ENCODE measurements at places on chromosomes 2 and 18.

DNA sequence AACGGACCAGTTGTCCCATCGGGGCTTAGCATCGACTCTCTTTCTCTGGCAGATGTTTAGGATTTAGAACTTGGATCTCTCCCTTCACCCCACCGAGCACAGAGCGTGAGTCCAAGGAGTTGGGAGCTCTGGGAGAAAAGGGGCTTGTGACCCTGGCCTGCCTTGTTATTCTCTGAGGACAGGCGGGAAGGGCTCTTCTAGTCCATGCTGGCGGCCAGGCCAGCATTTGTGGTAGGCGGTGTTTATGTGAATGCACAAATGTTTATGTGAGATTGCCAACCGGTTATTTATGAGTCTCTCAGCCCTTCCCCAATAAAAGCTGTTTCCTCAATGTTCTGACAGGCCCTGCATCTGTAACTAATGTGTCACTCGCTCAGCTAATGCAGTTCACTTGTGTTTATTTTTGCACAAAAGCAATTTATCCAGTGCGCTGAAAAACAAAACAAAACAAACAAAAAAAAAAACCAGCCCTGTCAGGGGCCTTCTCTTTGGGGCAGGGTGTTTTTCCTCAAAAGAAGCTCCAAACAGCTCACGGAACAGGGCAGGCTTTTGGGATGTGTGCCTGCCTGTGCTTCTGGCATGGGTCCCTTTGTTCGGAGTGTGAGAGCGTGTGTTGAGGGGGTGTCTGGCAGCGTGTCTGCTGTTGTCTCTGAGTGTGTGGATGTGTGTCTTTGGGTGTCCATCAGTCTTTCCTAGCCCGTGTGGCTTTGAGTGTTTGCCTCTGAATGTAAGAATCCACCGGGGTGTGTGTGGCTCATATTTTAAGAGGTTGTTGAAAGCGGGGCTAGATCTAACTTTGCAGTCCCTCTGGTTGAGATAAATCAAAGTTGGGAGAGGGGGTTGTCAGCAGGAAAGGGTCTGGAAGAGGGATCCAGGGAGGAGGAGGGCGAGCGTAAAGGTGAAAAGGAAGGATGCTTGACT is 52.8 kb upstream of the HAAO start:
- peak; percentile 73 for DNase-seq

GRCh38 chr2:220775856-220776488 is 796.1 kb downstream of the EPHA4 start:
- no peak for DNase-seq

DNA sequence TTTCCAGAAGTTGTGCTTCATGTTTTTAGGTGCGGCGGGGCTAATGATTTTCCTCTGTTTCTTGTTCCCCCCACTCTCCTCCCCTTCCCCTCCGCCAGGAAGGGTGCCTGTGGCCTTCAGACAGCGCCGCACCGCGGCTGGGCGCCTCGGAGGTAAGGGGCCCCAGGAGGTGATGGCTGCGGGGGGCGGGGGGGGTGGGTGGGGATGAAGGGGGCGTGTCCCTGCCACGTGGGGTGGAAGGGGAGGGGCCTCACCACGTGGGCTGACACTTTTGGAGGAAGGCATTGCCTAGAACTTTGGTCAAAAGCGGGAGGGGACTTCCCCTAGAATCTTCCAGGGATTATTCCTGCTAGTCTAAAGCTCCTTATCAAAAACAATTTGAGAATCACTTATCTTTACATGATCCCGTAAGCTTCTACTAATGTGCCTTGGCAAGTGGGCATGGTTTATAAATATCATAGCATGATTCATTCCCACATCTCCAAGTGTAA is 83.1 kb downstream of the FAM210A start:
- DNase-seq, result no peak

- no peak for DNase-seq
These were observed 22.4 kb downstream of the CRYGD start for GRCh38 chr2:208101716-208102631.

DNA sequence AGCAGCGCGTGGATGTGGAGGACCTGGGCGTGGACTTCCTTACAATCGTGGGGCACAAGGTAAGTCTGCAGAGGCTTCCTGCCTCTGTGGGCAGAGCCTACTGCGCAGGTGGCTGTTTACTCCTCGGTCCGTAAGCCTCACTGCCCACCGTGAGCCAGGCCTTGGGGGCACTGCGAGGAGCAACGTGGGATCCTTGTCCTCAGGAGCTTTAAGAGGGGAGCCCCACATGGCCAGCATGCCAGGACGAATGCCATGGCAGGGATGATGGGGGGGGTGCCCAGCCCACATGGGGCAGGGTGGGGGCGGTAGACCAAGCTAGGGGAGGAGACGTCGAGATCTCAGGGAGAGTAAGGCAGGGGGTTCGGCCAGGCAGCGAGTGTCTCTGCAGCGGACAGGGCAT is 18.0 kb upstream of the ESPNL start:
- DNase-seq, result no peak

- DNase-seq, result no peak
These were observed 99.0 kb upstream of the LTBP1 start for GRCh38 chr2:32847734-32848133.

- no peak for DNase-seq
These were observed 36.4 kb downstream of the SLC20A1 start for GRCh38 chr2:112682101-112682500.

DNA sequence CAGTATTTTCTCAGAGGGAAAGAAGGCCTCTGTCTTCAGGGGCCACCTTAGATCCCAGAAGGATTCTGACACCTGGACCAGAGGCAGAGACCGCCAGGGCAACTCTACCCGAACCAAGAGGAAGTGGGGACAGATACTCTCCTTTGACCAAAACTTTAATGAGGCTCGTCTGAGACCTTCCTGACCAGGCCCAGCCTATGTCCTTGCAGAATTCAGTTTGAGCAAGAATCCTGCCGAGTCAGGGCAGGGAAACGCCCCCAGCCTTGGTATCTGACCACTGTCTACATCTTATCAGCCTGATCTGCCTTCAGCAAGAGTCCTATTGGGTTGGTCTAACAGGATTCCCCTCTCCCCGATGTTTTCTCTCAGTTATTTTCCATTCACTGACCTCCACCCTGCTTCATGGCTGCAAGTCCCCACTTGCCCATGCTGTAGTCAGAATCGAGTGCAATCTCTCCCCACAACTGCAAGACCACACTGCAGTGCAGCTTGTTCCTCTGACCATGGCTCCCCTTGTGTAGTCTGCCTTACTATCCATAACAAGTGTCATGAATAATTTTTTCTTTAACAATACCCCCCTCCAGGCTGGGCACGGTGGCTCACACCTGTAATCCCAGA is 95.0 kb downstream of the MSH2 start:
- no peak for DNase-seq

GRCh38 chr2:199581408-199581807 is 123.7 kb upstream of the SATB2 start:
- no peak for DNase-seq

DNA sequence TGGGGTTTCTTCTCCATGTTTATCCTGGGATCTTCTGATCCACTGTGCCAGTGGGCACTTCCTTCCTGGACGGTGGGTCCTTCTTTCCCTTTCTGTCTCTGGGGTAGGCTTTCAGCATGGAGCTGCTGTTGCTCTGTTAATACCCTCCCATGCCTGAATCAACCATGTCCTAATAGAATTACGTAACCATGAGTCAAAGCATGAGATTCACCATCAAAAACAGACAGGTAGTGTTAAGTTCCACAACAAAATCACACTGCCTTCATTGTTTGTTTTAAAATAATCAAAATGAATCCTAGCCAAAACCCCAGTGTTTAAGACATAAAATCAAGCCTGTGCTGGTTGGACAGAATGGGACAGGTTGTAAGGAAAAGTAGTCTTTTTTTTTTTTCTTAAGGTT is 37.5 kb downstream of the GNAL start:
- no peak for DNase-seq

DNA sequence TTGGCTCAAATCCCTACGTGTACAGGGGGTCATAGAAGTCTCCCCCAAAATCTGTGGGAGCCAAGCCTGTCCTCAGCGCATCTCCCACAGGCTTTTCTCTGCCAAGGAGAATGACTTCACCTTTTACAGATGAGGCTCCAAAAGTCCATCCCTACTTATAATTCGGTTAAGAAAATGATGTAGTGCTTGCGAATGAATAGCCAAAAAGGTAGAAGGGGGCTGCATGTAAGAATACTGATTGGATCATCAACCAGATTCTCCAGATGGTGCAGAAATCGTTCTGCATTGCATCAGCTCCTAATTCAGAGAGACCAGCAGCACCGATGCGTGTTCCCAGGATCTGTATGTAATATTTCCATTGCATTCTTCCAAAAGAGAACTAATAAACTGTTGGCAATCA is 91.9 kb downstream of the EPHA4 start:
- no peak for DNase-seq

GRCh38 chr2:9535177-9535576 is 20.5 kb downstream of the ADAM17 start:
- no peak for DNase-seq

DNA sequence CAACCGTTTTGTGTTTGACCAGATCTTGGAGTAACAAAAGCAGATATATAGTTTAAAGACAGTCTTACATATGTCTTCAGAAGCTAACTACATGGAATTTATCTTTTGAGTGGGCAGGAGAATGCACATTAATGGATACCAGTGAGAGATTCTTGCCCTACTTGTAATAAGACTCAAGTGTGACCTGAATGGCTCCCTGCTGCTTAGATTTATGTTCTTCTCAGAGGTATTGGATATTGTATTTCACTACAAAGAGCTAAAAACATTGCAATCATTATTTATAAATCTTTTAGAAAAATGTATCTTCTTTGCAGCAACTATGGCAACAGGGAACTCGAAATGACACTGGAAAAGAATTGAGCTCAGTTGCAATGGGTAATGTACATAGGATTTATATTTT is 227.7 kb downstream of the LRRTM4 start:
- no peak for DNase-seq

- no peak for DNase-seq
These were observed 64.6 kb downstream of the MBD2 start for GRCh38 chr18:54159906-54160305.

GRCh38 chr2:215825707-215826106 is 187.6 kb downstream of the MREG start:
- DNase-seq, result peak; percentile 52

DNA sequence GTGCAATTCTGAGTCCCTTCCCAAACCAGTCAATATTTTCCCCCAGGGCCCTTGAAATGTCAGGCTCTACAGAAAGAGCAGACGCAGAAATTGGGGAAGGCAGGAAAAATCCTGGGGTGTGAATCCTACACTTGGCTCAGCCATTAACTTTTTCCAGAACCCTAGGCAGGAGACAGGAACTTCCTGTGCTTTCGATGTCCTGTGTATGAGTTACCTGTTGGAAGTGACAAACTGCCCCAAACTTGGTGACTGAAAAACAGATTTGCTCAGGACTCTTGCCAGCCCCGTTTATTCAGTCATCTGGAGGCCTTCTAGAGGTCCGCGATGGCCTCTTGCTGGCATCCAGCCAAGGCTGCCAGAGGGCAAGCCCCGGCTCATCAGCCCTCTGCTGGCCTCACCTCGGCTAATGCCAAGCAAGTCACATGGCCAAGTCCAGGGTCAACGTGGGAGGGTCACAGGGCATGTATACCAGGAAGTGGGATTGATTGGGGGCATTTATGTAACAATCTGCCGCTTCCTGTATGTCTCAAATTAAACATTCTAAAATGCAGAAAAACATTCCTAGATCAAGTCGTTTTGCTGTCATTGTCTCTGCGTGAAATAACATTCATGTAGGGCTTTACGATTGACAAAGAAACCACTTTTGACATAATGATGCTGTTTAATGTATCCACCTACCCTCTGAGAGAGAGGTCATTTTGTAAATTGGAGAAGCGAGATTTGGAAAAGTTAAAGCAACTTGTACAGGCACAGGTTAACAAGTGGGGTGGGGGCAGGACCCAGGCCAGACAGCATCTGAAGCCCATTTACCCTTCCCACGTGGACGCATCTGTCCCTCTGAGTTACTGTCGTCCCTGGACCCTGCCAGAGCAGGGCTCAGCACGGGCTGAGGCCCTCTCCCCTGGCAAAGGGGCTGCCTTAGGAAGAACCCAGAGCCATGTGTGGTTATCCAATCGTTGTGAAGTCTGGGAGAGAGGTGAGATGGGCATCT is 179.4 kb downstream of the INHBB start:
- DNase-seq, result no peak

- peak; percentile 17 for DNase-seq
These were observed 54.8 kb downstream of the ZNF407 start for GRCh38 chr18:74652392-74652988.

DNA sequence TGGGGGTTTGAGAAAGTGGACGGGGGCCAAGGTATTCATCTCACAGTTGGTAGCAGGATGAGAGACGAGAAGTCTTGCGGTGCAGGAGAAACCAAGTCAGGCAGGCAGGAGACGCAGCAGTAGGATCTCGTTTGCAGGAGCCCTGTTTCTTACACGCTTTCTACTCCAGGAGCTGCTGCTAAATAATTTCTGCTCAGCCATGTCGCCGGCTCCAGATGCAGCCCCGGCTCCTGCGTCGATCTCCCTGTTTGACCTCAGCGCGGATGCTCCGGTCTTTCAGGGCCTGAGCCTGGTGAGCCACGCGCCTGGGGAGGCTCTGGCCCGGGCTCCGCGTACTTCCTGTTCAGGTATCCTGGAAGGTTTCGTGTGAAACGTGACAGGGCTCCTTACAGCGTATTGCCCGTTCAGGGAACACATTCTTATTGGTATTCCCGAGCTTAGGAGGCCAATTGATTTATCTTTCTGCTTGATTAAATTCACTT is 494 bp downstream of the ANKZF1 start:
- no peak for DNase-seq

- DNase-seq, result peak; percentile 89
These were observed 36.4 kb upstream of the FOSL2 start for GRCh38 chr2:28356095-28356911.

DNA sequence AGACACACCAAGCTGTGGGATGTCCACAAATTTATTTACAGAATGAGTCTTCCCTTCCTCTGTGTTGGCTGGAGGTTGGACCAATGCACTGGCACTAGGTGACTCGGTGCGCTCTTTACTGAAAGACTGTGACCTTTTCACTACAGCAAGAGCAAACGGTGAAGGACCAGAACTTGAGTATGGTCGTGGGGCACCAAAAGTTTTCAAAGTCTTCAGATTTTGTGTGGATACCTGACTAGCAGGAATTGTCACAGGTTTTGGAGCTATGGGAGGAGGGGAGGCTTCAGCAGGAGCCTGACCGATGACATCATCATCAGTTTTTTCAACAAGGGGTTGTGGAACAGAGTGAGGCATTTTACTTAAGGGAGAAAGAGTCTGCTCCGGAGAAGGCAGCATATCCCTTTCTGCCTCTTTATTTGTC is 73.0 kb upstream of the GRB14 start:
- no peak for DNase-seq

- DNase-seq, result no peak
These were observed 129.3 kb upstream of the CCDC68 start for GRCh38 chr18:55088561-55088960.

- DNase-seq, result no peak
These were observed 166.6 kb downstream of the RNF144A start for GRCh38 chr2:7083580-7084509.

DNA sequence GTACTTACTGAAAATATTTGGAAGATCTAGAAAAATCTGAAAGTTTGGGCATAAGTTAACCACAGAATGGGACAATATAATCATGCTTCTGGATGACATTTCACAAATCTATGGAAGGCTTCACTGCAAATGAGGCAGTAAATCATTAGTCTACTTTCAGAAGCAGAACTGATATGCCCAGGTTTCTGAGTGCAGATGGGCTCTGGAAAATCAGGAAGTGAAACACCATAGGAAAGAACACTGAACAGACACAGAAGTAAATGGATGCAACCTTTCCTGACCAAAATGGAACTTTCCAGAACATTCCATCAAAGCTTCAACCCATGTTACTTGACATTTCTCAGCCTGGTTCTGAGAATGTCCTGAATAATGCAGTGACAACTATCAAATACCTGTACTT is 55.1 kb downstream of the KCNG3 start:
- no peak for DNase-seq

Measured in GM04504 (cell line).